AG10803 (cell line): ENCODE measurements at places on chromosomes 2 and 18.

DNA sequence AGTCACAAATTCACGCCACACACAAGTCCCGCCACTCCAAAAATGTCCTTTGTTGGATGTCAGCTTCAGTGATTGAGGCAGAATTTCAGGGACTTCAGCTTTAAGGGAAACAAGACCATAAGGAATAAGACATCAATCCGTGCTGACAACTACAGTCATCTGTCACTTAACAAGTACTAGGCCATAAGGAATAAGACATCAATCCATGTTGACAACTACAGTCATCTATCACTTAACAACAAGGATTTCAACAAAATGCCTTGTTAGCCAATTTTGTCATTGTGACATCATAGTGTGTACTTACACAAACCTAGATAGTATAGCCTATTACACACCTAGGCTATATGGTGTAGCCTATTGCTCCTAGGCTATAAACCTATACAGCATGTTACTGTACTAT lies 58.0 kb downstream of the ANTXR1 start:
- no peak for DNase-seq

DNA sequence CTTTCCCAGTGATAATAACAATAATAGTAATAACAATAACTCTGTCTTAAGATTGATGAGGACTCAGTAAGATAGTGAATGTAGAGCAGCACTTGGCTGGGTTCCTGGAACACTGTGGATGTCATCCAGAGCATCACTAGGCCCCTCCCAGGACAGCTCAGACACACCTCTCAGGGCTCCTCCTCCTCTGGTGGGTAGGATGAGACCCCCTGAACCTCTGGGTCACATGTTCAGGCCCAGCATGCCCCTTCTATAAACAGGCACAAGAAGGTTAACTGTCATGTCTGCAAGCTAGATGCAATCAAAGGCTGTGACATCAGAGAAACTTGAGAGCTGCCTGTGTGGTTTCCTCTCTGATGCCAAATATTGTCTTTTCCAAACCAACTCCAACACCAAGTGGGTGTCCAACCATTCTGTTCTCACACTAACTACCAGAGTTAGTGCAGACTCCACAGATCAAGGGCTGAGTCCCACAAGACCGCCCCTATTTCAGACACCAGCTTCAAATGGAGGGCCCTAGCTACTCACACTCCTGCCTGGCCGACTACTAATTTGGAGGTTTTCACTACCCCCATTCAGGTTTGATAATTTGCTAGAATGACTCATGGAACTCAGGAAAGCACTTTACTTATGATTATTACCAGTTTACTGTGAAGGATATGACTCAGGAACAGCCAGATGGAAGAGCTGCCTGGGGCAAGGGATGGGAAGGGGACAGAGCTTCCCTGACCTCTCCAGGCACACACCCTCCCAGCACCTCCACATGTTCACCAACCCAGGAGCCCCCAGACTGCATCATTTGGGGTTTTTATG lies 46.4 kb upstream of the BZW1 start:
- DNase-seq, result peak; percentile 87

- DNase-seq, result no peak
Observed at GRCh38 chr18:78621141-78621755, 358.4 kb upstream of the SALL3 start.

DNA sequence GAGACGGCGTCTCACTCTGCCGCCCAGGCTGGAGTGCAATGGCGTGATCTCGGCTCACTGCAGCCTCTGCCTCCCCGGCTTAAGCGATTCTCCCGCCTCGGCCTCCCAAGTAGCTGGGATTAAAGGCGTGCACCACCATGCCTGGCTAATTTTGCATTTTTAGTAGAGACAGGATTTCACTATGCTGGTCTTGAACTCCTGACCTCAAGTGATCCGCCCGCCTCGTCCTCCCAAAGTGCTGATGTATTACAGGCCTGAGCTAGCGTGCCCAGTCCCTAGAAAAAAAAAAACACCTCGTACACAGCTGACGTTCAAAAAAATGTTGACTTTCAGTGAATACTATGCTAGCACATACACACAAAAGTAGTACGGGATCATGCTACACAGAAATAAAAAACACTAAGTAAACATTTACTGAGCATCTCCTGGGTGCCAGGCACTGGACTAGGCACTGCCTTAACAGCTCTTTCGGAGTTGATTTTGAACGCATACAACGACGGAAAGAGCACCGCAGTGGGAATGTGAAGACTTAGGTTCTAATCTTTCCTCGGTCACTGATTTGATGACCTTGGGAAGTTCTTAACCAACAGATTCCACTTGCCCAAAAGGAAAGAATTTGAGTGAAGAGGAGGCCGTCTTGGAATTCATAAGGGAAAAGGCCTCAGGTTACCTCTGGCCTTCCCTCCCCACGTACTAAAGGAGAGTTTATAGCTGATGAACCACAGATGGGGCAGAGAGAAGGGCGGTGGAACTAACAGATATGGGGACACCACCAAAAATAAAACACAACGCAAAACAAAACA lies 1.1 kb downstream of the DNAJC27 start:
- DNase-seq, result peak; percentile 57

- DNase-seq, result no peak
Observed at GRCh38 chr2:44969936-44970335, 28.4 kb downstream of the SIX3 start.

DNA sequence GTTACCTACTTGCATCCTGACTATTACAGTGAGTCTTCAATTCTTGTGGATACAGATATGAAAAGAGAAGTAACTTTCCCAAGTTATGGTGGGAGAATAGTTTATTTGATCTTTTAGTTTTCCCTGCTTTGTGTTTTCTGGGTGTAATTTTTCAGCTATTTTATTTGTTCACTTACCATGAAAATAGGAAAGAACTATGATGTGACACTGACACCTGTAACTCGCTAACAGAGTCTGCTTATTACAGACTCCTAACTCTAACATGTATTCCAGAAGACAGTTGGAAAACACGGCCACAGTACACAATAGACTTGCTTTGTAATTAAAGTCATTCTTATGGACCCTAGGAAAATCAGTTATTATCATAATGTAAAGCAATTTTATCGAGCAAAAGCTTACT lies 323.2 kb downstream of the LRRTM1 start:
- no peak for DNase-seq

DNA sequence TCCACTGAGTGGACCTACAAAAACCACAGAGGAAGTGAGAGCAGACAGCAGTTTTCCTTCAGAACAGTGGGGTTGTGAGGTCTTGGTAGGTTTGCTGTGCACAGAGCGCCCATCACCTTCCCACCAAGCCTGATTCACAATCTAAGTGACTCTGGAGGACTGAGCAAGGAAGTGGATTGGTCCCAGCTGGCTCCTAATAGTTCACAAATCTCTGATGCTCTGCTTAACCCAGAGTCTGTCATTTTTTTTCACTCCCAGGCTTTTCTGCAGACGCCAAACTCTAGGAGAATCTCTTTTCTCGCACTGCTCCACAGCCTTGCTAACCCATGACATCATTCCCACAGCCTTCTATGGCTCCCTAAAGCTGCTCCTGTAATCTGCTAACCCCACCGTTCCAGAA lies 280.4 kb downstream of the C1D start:
- DNase-seq, result peak; percentile 16

DNA sequence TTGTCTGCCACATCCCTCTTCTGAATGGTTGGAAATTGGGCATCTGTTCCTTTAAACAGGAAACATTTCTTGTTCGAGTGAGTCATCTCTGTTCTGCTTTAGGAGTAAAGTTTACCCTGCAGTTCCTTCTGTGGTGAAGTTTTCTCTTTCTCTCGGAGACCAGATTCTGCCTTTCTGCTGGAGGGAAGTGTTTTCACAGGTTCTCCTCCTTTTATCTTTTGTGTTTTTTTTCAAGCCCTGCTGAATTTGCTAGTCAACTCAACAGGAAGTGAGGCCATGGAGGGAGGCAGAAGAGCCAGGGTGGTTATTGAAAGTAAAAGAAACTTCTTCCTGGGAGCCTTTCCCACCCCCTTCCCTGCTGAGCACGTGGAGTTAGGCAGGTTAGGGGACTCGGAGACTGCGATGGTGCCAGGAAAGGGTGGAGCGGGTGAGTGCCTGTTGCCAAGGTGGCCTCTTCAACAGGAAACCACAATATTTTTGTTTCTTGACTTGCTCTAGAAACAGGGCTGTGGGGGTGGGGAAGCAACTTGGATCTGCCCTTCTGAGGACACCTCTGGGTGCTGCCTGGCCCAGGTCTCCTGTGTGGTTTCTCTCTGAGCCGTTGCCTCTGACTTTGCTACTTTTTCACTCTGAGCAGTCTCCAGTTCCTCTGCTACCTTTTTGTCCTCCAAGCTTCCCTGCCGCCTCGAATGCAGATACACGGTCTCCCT lies 2.2 kb upstream of the CASP8 start:
- DNase-seq, result peak; percentile 76

DNA sequence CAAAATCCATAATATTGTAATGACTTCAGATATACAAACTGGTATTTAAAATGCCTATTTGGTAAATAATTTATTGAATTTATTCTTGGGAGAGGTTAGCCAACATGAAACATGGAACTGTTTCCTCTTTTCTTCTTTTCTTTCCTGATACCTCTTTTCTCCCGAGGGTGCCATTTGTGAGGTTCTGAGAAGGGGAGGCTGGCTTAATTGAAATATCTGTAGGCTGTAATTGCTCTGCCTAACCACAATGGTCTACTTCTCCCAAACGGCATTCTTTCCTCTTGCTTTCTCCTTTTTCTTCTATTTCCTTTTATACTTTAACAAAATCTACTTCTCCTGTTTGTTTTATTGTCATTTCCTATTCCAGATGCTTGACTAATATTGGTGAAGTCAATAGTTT lies 114.9 kb downstream of the TCF4 start:
- DNase-seq, result no peak

DNA sequence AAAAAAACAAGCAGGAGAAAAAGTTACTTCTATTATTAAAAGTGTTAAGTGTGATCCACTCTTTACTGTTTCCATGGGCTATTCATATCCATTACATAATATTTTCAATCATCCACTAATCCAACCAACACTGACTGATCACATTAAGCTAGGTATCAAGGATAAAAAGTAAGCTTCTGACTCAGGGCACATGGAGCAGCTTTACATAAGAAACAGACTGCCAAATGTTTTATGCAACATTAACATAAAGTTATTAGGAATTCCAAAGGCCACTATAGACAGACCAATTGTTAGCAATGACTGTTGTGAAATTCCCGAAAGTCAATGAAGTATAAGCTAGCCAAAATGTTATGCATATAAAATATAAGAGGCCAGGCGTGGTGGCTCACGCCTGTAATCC lies 277.6 kb downstream of the ZEB2 start:
- no peak for DNase-seq

DNA sequence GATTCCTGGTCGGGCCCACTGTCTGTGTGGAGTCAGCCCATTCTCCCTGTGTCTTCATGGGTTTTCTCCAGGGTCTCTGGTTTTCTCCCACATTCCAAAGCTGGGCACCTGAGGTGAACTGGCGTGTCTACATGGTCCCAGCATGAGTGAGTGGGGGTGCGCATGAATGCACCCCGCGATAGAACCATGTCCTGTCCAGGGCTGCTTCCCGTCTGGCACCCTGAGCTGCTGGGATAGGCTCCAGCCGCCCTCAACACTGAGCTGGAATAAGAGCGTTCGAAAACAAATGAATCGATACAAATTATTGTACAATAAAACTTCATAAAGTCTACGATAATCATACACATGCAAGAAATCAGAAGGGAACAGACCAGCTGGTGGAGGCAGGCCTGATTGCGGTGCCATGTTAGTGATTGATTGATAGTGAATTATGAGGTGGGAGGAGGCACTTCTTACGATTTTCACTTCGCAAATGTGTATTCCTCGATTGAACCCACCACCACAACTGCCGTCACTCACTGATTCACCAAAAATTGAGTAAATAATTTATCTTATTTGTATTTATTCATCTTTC lies 186.6 kb downstream of the MGAT5 start:
- no peak for DNase-seq

GRCh38 chr2:101775092-101775491 lies 77.6 kb downstream of the MAP4K4 start:
- no peak for DNase-seq

DNA sequence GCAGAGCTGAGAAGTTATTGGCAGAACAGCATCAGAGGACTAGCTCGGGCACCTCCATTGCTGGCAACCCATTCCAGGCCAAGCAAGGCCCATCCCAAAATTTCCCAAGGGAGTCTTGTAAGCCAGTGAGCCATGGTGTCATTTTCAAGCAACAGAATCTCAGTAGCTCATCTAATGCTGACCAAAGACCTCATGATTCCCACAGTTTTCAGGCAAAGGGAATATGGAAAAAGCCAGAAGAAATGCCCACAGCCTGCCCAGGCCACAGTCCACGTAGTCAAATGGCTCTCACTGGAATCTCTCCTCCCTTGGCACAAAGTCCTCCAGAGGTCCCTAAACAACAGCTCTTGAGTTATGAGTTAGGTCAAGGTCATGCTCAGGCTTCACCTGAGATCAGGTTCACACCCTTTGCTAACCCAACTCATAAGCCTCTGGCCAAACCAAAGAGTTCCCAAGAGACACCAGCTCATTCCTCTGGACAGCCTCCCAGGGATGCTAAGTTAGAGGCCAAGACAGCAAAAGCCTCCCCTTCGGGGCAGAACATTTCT lies 2.6 kb downstream of the SMARCAL1 start:
- DNase-seq, result no peak

DNA sequence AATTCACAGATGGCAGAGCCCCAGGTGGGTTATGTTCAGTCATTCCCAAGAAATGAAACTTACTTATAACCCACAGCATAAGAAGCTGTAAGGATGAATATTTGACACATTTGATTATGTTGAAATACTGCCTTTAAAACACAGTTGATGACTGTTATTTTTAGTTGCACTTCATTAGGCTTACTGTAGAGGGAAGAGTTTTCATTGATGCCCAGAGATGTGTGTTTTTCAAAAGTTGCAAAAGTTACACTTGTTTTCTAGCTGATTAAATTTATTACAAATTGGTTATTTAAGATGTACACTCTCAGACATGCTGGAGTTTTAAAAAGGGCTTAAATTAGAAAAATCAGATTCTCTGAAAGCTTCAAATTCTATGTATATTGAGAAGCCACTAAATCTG lies 506.1 kb downstream of the PARD3B start:
- no peak for DNase-seq

GRCh38 chr2:69646714-69647113 lies 3.2 kb upstream of the AAK1 start:
- DNase-seq, result no peak

- DNase-seq, result no peak
Observed at GRCh38 chr2:74504591-74504990, 2.9 kb downstream of the PCGF1 start.

DNA sequence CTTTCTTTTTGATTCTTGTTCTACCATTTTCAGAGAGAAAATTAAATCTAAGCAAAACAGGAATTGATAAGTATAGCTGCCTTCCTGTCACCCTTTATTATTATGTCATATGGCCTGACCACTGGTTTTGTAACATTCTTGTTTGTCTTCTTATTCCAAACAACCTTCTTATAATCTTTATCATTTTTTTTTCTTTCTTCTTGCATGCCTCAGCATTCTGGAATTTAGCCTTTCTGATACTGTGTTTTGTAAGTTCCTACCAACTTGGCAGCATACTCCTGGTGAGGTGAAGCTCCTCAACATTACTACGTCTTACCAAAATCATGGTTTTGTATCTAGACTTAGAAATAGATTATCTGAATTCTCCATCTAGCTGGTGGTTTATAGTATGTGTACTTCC lies 199.2 kb downstream of the CAMKMT start:
- peak; percentile 30 for DNase-seq
